Cardiac muscle cell (in vitro differentiated cells and primary cell): ENCODE measurements at places on chromosomes 13 and 19. TPM values are rescaled to one million over a fixed set of nuclear protein-coding genes. Genes with fewer than 3 reads are reported as not detected.

CEACAM5 gene
- polyA plus RNA-seq = not detected in 2 replicates

ZNF320 gene
- 17.8 and 19.7 TPM in 2 replicates for polyA plus RNA-seq

ZNF296 gene
- polyA plus RNA-seq = 1.6 and 3.5 TPM in 2 replicates

PALM gene
- 23.0 and 33.0 TPM in 2 replicates for polyA plus RNA-seq

CERS1 gene
- polyA plus RNA-seq = 29.3 and 30.9 TPM in 2 replicates

KIR2DL4 gene
- polyA plus RNA-seq = not detected in 2 replicates

ZNF763 gene
- 5.2 and 10.0 TPM in 2 replicates for polyA plus RNA-seq

KDM4B gene
- 74.6 and 79.5 TPM in 2 replicates for polyA plus RNA-seq

VAV1 gene
- polyA plus RNA-seq = not detected in 2 replicates

FFAR2 gene
- not detected in 2 replicates for polyA plus RNA-seq
